ENCODE measurements at places on chromosomes 5 and 9.

- peak; percentile 20 for DNase-seq
Observed at GRCh38 chr5:56910210-56910965, 992 bp downstream of the SETD9 start.

- no peak for DNase-seq
Observed at GRCh38 chr5:73369278-73369677, 79.3 kb downstream of the FOXD1 start.

DNA sequence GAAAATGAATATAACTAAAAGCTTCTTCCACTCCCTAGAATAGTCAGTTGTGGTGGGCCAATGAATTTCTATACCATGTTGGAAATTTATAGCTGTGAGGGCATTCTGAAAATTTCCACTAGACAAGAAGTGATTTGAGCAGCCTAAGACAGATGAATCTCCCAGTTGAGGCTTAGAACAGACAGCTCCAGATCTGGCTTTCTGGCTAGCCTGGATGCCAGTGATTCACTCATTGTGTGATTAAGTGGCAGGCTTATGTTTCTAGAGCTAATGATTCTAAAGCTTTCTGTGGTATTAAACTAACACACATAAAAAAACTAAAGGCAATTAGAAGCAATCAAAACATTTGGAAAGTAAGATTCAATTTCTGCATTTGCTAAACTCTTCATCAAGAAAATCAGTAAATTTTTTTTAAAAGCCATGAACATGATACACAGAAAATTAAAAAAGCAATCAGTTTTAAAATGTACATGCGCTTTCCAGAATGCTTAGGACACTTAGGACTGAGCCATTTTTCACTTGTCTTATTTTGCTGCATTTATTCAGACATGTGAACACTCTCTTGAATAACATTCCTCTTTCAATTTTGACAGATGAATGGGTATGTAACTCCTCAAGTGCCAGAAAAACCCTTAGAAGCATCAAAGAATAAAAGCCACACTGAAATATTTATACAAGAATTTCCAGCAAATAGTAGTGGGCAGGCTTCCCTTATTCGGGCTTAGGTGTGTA lies 100.5 kb upstream of the GNAQ start:
- DNase-seq: no peak

GRCh38 chr5:75677607-75678006 lies 39.6 kb downstream of the POC5 start:
- DNase-seq: no peak

- no peak for DNase-seq
Observed at GRCh38 chr5:1254196-1254595, 29.0 kb downstream of the SLC6A18 start.

DNA sequence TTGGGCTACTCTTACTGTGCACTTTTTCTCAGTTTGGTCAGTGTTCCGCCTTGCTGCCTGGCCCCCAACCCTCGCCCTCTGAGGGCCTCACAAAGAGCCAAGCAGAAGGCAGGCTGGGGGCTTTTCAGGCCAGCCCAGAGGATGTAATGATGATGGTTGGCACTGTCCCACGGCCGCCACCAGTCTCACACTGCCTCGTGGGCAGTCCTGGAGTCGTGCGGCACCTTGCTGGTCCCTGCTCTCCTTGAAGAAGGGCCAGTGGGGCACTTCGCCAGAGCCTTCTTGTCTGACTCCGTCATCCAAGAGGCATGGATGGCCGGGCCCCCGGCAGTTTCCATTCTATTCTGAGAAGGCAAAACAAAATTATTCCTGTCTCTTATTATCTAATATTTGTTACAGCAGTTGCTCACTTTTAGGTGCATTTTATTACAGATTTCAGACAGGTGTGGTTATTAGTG lies 21.0 kb downstream of the TENT4A start:
- no peak for DNase-seq

GRCh38 chr5:138364576-138364975 lies 12.1 kb downstream of the KDM3B start:
- DNase-seq: no peak

- no peak for DNase-seq
Observed at GRCh38 chr9:104911032-104911607, 16.8 kb downstream of the ABCA1 start.

DNA sequence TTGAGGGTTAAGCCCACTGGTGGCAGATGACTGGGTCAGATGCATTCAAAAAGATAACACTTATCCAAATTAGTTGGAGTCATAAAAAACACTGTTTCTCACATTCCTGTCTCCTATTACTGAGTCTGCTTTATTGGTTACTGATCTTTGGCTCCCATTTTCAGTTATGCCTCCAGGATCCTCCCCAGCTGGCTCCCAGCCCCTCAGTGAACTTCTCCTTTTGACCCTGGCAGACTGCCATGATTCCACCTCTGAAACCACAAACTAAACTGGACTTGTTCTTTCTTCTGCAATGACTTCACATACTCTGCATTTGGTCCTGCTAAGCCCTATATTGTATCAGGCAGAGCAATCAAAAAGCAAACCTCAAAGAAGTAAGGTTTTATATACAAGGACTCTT lies 860.8 kb upstream of the DMAC1 start:
- no peak for DNase-seq

DNA sequence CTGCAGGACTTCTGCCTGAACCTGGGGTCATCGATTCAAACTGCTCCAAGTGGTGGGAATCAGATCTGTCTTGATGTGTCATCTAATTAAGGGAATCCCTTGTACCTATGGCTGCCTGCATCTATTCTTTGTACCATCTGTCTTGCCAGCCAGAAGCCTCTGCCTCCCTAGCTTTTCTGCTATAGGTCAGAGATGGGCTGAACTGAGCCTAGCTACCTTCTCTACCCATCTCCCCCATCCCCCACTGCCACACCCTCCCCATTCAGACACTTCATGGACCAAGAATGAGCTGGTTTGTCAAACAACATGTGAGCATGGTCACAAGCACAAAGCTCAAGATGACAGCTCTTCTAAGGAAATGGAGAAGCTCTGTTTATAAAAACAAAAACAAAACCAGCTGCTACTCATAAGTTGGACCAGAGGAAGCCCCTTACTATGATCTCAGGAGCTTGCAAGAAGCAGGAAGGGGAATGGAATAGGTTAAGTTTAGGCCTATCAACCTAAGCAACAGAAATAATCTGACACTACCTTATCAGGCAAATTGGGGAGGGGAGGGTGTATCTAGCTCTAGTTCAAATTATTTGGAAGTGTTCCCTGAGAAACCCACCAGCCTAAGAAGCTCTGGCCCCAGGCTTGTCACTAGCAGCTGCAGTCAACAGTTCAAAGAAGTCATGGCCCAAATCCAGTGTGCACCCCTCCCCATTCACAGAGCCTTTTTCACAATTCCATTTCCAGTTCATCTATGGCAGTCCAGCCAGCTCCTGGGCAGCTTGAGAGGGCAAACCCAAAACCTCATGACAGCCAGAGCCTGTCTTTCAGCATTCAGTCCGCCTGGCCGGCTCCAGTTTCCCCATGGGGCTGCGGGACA lies 29.9 kb downstream of the SKP1 start:
- DNase-seq: no peak

GRCh38 chr5:160171666-160172065 lies 52.4 kb upstream of the PWWP2A start:
- DNase-seq: no peak

- no peak for DNase-seq
Observed at GRCh38 chr5:119527351-119527750, 75.1 kb downstream of the HSD17B4 start.

DNA sequence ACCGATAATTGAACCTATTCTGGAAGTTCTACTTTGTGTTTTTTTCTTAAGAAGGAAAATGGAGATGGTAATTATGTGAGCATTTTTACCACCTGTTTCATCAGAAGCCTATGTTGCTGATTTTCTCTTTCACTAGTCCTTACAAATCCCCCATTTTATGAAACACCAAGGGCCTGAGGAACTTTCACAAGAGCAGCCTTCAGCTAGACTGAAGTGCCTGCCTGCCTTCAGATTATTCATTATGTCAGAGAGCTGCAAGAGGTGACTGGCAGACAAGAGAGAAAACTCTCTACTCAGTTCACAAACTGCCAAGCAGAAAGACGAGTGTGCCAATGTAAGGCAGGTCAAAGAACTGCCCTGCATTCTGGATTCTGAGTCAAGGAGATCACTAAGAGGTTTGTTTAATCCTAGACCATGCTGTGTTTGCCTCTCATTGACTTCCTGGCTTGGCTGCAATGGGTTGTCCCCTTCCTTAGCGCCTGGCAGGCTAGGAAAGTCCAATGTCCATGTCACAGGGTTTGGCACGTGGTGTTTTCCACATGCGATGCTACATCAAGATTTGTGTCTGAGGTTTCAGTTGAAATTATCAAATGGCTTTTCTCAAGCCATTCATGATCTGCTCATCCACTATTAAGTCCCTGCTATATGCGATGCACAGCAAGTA lies 143.3 kb downstream of the CDC42SE2 start:
- no peak for DNase-seq

- DNase-seq: no peak
Observed at GRCh38 chr5:88880201-88880600, 2.8 kb downstream of the MEF2C start.

DNA sequence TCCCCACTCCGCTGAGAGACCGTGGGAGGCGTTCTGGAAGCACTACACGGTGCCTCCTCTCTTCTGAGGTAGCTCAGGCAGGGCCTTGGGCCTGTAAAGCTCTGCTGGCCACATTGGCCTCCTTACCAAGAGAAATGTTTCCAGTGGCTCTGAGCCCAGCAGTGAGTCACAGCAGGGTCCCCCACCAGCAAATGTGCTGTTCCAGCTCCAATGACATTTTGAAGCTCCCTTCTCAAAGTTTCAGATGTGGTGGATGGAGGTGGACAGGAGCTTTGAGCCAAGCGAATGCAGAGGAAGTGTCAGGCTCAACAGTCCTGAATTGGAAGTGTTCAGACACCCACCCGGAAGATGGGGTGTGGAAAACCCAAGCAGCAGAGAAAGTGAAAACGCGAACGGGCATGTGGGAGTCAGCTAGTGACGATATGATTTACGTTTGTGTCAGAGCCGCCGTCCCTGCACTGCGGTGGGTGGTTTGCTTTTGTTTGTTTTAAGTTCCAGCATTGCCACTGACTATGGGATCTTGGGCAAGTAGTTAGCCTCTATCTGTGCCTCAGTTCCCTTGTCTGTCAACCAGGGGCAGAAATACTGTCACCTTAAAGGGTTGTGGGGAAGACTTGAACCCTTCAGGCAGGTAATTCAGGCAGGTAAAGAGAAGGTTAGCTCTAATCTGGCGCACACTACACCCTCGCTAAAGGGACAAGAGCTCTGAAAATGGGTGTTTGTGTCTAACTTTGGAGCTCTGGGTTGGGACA lies 38.2 kb downstream of the C5orf15 start:
- DNase-seq: peak; percentile 77

- DNase-seq: peak; percentile 1
Observed at GRCh38 chr9:71909887-71910649, 925 bp downstream of the ABHD17B start.

DNA sequence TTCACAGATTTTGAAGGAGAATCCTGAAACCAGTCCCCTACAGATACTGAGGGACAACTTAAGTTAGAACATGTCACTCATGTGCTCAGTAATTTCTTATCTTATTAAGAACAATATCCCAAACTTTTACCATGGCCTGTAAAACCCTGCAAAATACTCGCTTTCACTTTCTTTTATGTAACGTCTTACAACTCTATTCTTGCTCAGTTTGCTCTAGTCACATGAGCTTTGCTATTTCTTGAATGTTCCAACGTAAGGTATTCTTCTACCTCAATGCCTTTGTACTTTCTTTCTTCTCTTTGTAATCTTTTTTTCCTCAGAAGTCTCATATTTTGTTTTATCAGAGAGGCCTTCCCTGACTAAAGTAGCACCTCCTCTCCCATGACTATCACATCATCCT lies 14.1 kb downstream of the TMEM38B start:
- DNase-seq: no peak

DNA sequence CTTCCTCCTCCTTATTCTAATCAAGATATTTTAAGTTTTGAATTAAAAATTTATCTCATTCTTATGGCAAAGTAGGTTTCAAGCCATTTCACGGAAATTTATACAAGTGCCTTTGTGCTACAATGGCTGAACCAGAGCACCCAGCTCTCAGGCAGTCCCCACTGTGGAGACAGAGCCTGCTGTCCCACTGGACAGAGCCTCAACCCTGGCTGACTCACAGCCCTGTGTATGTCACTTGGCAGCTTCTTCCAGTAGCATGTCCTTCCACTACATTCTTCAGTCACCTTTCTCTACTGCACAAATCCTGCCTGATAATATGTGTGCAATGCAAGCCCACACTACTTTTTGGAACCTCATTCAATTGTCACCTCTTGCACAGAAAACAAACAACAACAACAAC lies 253.1 kb downstream of the PDE4D start:
- DNase-seq: no peak

- no peak for DNase-seq
Observed at GRCh38 chr5:148543727-148544126, 110.6 kb downstream of the HTR4 start.

DNA sequence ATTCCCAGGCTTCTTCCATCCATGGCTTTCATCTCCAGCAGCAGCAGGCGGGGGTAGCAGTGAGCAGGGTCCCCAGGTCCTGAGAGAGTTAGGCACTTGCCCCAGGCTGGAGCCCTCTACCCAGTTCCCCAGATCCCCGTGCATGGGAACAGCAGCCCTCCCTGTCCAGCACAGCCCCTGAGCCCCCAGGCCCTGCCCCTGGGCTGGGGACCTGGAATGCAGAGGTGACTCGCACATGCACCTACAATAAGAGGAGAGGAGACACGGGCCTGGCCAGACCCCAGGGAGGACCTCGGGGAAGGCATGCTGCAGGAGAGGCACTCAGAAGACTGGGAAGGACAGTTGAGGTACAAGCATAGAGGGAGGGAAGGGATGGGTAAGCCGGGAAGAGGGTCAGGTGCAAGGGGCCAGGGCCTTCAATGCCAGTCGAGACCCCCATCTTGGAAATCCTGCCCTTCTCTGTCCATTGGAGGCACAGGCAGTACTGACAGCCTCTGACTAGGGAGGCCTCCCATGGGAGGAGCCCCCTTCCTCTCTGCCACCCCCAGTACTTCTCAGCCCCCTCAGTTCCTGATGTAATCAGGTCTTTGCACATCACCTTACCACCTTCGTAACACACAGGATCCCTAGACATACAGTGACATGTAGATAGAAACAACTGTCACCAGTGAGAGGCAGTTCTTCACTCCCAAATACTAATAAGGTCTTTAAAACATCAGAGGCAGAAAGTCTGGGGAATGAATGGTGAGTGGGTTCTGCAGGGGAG lies 135.3 kb upstream of the LMX1B start:
- DNase-seq: no peak

- DNase-seq: no peak
Observed at GRCh38 chr5:69042500-69042899, 51.3 kb upstream of the SLC30A5 start.

DNA sequence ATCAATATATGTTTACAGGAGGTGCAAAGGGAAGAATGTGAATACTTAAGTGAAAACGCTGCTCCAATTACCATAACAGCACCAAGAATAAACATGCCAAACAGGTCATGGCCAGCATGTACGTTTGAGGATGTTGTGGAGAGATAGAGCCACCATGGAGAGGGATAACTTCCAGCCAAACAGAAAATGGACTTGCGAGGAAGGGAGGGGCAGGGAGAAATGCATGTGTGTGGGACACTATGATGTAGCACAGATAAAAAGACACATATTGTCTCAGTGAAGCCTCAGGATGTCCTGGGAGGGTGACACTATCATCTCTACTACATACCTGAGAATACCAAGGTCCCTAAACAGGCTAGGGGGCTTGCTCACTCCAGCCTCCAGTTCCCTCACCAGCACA lies 488.9 kb downstream of the SPOCK1 start:
- no peak for DNase-seq

All from stimulated activated CD4-positive, alpha-beta T cell treated with anti-CD3 and anti-CD28 coated beads, Interleukin-15, amount 100 ng/mL, for 48 hours (primary cell).